Cerebellum (tissue), 4 donors: ENCODE measurements at places on chromosomes 5 and 9. TPM values are rescaled to one million over a fixed set of nuclear protein-coding genes. Genes with fewer than 3 reads are reported as not detected.

The TLR4 gene
- 8.4 TPM for total RNA-seq

The DIRAS2 gene
- 55.5 TPM for total RNA-seq

- no peak for DNase-seq
Measured at GRCh38 chr5:33601881-33602280, 161.1 kb downstream of the TARS1 start.

DNA sequence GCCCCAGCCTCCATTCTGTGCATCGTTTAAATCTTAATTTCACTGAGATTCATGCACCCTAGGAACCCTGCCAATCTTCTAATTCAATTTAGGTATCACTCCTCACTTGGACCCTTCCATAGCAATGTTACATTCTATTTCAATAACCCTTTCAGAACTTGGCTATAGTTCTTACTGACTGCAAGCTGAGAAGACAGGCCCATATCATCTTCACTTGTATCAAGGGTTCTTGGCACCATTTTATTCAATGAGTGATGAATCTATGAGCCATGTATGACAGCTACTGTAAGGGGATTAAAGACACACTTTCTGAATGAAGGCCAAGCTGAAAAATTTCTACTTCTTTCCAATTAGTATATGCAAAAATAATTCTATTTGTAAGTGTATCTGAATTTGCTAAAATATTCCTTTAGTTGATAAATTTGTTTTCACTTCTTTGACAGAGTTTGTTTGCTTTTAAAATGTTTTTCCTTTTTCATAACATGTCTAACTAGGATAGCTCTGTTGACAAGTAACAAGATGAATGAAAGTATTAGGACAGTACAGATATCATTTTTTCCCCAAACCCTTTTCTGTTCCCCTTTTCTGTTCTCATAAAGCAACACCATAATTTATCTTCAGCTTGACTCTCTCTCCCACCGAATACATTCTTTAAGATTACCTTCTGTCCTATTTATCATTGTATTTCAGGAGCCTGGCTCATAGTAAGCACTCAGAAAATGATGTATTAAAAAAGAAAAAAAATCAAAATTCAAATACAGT lies 9.6 kb downstream of the ITGA2 start:
- no peak for DNase-seq

- no peak for DNase-seq
Measured at GRCh38 chr5:4058899-4059298, 463.3 kb downstream of the IRX1 start.

DNA sequence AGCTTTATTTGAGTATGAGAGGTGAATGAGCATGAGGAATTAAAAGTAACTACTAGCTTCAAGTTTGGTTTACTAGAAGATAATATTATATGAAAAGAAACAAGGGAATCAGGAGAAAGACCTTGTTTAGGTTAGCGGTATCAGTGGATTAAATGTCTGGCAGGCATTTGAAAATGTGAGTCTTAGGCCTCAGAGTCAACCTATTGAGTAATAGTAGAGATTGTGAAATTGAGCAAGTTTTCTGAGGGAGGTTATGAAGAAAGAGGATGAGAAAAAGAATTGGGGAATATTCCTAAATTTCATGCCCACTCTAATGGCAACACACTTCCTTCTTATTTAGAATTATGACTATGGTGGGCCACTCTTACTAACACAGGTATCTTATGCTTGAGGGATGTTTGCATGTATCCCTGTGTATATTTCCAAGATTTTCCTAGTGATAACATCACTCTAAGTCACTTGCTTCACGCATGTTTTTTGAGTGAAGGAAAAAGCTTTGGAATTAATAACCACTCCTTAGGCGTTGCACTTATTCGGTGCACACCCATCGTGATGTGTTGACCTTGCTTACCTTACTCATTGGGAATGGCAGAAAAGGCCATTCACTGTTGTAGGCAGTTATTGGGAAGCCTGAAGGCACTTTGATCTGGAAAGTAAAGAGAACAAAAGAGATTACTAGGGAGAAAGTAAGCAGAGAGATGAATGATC lies 8.2 kb upstream of the ELL2 start:
- no peak for DNase-seq

- no peak for DNase-seq
Measured at GRCh38 chr5:109196087-109196822, 213.5 kb downstream of the PJA2 start.
